ENCODE measurements at places on chromosomes 3 and 15.

GRCh38 chr15:63892794-63893441 lies 59.2 kb upstream of the HERC1 start:
- peak; percentile 64 for DNase-seq

DNA sequence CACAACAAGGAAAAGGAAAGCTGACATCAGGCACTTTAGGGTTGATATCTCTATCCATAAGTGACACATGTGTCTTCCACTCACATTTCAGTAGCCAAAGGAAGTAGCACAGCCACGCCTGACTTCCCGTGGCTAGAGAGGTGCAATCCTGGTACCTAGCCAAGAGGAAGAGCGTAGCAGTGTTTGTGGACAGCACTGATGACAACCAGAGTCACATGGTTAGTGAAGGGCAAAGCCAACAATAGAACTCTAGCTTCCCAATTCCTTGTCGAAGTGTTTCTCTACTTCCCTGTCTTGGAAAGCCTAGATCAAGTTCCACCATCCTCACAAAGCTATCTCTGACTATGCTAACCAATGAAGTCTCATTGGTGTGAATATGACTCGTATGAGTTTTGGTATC lies 189.2 kb downstream of the RSL24D1 start:
- DNase-seq = no peak

DNA sequence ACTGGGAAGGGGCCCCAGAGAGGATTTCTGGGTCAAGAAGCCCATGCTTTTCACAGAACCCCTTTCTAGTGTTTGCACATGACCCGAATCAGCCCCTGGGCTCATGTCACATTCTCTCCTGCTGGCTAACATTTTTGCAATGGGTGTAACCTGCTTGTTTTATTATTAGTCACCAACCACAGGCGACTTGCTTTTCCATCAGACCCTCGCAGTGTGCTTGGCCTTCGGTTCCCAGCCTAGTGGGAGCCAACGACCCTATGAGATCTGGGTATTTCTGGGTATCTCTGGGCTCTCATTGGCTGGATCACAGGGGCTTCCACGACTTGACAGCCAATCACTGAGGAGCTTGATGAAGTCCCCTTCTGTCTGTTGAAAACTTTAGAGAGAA lies 11.0 kb upstream of the FBLN2 start:
- no peak for DNase-seq

- no peak for DNase-seq
These were observed 90.3 kb downstream of the PLXNA1 start for GRCh38 chr3:127072971-127073783.

- DNase-seq = no peak
These were observed 580.9 kb downstream of the EDEM1 start for GRCh38 chr3:5768281-5768945.

DNA sequence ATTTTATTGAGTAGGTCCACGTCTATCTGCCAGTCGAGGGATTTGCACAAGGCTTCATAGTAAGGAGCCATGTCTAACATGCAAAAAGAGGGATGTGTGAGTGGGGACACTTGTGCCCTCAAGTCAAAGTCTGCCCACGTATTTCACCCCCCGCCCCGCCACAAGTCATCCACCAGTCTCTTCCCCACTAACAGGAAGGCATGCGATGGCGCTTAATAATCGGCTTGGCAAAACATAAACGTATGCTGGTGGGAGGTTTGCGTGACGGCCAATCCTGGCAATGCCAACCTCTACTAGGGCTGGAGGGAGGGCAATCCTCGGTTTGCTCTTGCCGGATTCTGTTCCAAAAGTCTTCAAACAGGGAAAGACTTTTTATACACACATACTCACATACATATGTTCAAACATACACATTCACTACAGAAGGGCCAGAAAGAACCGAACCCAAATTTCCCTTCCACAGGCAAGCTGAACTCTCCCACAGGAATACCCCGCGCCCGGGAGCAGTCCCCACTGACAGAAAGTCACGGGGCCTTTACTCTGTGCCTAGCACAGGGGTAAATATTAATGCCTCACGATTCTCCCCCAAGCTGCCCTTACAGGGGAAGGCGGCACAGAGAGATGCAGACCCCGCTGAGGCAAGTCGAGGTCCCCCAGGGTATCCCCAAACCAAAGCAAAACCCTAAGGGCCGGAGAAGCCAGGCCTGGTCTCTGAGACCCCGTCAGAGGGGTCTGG lies 675 bp downstream of the PSMD6 start:
- peak; percentile 6 for DNase-seq

DNA sequence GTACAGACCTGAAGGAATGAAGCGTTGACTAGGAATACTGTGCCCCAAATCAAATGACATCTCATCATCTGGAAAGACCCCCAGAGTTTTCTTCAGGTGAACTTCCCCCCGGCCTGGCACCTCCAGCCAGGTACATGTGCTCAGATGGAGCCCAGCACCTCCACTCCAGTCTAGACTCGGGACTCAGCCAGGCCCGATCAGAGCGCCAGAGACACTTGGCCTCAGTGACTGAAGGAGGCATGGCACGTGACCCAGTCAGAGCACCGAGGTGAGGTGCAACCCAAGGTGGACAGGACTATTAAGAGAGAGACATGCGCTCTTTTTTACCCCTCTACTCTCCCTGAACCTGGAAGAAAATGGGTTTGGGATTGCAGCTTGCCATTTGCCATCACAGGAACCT lies 48.5 kb downstream of the CD47 start:
- DNase-seq = no peak

DNA sequence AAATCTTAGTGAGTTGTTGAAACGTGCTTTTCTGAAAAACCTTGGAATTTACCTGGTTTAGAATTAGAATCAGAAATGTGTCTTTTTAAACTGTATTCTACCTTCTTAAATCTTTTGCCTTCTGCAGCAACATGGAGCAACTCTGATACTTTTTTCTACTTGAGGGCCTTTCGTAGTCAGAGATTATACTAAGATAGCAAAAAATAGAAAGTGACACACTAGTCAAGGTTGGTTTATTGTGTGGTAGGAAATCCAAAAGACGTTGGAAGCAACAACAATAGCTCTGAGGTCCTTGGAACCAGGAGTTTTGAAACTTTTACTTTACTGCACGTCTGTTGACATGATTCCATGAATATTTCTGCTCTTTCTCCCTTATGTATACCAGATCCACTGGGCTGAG lies 294.9 kb downstream of the LPP start:
- no peak for DNase-seq

GRCh38 chr3:62554264-62554799 lies 181.0 kb upstream of the FEZF2 start:
- DNase-seq = no peak

- DNase-seq = peak; percentile 69
These were observed at the start of gene UBE2Q2 for GRCh38 chr15:75842722-75843677. Gene UBE2Q2, plus strand, starts transcription at chr15:75843447. Its CDS starts 220 bp downstream, at chr15:75843667.

GRCh38 chr15:41940441-41940857 lies 31.9 kb downstream of the EHD4 start:
- peak; percentile 28 for DNase-seq

DNA sequence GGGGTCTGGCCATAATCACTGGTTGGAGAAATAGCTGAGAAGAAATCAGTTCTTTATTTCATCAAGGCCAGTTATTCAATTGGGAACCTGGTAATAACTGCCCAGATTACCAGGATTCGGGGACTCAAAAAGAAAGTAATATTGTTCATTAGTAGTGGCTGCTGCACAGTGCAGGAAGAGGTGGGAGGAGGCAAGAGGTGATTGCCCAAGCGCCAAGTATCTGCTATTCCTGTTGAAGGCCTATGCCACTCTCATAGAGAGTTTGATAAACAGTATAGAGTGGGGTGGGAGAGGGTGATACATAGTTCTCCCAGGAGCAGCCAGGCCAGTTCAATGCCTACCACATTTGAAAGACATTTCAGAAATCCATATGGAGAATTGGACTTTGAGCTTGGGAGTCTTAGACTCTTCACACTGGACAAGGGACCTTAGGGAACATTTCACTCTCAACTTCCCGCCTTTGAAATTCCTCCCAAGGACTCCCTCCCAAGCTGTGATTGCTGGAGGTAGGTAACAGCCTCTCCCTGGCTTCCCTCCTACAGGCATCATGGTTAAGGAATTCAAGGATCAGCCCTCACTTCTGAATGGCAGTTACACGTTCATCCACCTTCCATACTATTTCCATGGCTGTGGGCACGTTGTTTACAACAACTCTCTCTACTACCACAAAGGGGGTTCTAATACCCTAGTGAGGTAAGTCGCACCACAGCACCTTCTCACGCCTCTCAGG lies 59.8 kb downstream of the GLDN start:
- no peak for DNase-seq

DNA sequence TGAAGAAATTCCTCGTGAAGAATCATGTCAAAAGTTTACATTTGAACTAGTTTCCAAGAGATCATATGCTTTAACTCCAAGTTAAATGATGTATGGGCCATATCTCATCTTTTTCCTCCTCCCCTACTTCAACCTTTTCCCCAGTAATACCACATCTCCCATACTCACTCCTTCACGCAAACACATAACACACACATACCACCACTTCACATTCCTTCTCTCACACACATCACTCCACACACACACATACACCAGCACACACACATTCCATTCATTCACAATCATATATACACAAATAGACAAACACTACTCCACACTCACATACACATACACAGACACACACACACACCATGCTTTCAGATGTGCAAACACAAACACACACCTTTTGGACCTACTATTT lies 769.0 kb upstream of the NR2F2 start:
- no peak for DNase-seq

DNA sequence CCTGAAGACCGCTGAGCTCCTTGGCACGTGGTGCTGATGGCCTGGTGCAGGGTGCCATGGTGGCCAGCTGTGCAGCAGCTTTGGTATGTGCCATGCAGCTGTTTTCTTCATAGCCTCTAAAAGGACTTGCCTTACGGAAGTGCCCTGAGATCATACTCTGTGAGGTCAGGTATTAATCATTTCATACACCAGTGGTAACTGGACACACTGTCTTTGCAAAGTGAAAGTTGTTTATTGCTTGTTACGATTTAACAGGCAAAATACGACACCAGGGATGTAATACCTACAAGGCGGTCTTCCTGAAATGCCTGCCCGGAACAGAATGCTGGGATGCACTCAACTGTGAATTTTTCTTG lies 184.6 kb downstream of the ATP10A start:
- no peak for DNase-seq

GRCh38 chr3:182124187-182124586 lies 412.5 kb downstream of the SOX2 start:
- no peak for DNase-seq
